ENCODE measurements at places on chromosomes 5 and 9.
A peak's percentile ranks its signal among the peaks of the same experiment; 100 is the strongest.

DNA sequence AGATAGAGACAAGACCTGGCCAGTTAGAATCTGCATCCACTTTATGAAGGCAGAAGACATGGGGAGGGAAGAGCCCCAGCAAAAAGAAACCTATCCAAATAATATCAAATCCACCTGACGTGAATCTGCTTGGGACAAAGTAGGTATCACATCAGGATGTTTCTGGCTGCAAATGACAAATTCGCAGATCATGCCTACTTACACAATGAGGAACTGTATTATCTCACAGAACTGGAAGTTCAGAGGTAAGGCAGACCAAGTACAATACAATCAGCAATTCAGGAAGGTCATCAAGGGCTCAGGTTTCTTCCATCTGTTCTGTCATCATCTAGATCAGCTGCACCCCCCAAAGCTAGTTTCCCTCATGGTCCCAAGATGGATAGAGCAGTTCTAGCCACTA is 13.2 kb upstream of the NR4A3 start:
- DNase-seq: no peak

DNA sequence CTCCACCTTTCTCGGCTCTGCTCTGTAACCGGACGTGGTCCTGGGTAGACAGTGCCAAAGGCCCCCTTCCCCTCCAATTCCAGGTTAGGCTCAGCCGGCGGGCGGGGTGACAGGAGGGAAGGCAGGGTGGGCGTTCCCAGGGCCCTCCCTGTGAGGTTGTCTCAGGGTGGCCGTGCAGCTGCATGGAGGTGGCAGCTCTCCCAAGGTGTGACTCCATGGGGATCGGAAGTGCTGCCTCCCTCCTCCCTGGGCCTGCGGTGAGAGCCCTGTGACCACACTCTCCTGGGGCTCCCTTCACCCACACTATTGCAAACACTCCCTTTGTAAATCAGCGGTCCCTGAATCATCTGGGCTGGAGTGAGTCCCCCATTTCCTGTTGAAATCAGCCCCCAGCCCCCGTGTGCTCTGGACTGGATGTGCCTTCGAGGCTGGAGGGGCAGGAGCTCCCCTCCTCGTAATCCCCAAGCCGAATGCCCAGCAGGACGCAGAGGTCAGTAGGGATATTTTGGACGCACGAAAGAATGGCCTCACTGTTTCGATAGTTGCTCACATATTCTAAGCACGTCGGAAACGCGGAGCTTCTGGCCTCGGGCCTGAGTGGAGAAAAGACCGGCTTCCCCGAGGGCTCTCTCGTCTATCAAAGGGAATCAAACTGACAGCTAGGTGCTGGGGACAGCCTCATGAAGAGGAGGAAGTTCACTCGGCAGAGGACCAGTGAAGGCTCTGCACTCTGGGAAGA is 107.6 kb upstream of the COL5A1 start:
- no peak for DNase-seq

GRCh38 chr5:139422307-139422893 is 16.9 kb downstream of the DNAJC18 start:
- DNase-seq: peak; percentile 58

- no peak for DNase-seq
Observed at GRCh38 chr5:149404746-149405549, 25.9 kb upstream of the IL17B start.
